Right kidney (tissue), 9 donors: ENCODE measurements at places on chromosomes 2 and 18.

GRCh38 chr2:23123686-23124085, 261.3 kb upstream of the KLHL29 start:
- DNase-seq: no peak

- no peak for DNase-seq
These were observed 12.9 kb downstream of the FHL2 start for GRCh38 chr2:105385731-105386540.

DNA sequence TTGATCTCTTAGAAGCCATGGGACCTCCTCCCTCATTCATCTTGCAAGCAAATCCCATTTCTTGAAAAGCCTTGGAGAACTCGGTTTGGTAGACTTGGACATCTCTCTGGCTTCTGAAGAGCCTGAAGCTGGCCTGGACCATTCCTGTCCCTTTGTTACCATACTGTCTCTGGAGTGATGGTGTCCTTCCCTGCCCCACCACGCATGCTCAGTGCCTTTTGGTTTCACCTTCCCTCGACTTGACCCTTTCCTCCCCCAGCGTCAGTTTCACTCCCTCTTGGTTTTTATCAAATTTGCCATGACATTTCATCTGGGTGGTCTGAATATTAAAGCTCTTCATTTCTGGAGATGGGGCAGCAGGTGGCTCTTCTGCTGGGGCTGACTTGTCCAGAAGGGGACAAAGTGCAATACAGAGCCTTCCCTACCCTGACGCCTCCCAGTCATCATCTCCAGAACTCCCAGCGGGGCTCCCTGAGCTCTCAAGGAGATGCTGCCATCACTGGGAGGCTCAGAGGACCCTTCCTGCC, 20.0 kb downstream of the FOSL2 start:
- DNase-seq: no peak

GRCh38 chr2:40725040-40725439, 273.1 kb upstream of the SLC8A1 start:
- DNase-seq: no peak

- DNase-seq: no peak
These were observed 93.3 kb upstream of the EML6 start for GRCh38 chr2:54629914-54630857.

DNA sequence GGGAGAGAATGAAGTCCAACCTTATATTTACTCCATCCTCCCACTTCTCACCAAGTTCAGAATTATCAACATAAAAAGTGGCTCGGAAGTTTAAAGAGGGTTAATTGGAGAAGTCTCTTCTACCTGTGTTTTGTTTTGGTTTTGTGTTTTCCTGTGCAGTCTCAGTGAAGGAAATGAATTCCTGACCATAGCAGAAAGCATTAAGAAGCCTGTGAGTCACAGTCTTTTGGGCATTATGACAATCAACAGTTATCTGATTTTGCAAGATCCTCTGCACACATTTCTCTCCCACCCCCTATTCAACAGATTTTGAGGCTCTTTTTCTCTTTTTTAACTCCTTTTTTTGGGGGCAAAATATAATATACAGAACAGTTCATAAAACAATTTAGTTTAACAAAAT, 8.6 kb upstream of the RPL37A start:
- no peak for DNase-seq

- DNase-seq: no peak
These were observed 122.0 kb downstream of the ZNF521 start for GRCh38 chr18:25229920-25230319.
